Motor neuron (in vitro differentiated cells): ENCODE measurements at places on chromosomes 11 and 22. TPM values are rescaled to one million over a fixed set of nuclear protein-coding genes. Genes with fewer than 3 reads are reported as not detected.

JAM3 gene
- 79.0 and 79.7 TPM in 2 replicates for total RNA-seq

TCN2 gene
- total RNA-seq: 1.1 and 1.8 TPM in 2 replicates

HPX gene
- total RNA-seq: 0.45 and 3.3 TPM in 2 replicates

NLRP10 gene
- total RNA-seq: 0.14 TPM in 1 of 2 replicates, not detected in the other

MPZL2 gene
- 0.80 TPM in 1 of 2 replicates, not detected in the other for total RNA-seq

RAB3IL1 gene
- 12.8 and 15.6 TPM in 2 replicates for total RNA-seq

COMMD9 gene
- 30.3 and 32.7 TPM in 2 replicates for total RNA-seq

GRCh38 chr11:2641623-2642022 lies 58.2 kb downstream of the KCNQ1OT1 start:
- ATAC-seq: no peak

DNA sequence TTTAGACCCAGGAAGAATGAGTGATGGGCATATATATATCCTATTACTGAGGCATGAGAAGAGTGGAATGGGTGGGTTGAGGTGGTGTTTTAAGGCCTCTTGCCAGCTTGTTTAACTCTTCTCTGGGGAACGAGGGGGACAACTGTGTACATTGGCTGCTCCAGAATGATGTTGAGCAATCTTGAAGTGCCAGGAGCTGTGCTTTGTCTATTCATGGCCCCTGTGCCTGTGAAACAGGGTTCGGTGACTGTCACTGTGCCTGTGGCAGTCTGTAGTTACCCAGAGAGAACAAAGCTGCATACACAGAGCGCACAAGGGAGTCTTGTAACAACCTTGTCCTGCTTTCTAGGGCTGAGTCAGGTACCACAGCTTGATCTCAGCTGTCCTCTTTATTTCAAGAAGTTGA lies 11.7 kb downstream of the LIMK2 start:
- ATAC-seq: no peak

GRCh38 chr11:95455228-95455970 lies 224.4 kb upstream of the SESN3 start:
- no peak for ATAC-seq

GRCh38 chr11:3165916-3166267 lies 782 bp upstream of the OSBPL5 start:
- ATAC-seq: no peak

DNA sequence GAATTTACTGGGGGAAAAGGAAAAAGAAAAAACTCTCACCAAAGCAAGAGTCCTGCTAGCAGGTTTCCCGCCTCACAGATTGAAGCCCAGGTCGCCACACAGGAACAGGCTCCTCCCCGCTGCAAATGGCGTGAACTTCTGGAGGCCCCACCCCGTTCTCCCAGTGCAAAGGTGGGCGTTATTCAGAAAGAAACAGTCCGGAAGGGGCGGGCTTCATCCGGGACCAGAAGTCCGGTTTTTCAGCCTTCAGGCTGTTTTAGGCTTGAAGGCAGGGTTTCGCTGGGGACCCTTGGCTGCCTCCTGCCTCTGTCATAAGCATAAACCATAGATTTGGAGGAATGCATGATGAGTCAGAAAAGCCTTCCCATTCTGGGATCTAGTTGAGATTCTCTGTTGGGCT lies 148.3 kb upstream of the POU2AF2 start:
- no peak for ATAC-seq

GRCh38 chr11:95570845-95571244 lies 218.7 kb downstream of the FAM76B start:
- ATAC-seq: no peak

- no peak for ATAC-seq
These were observed 1.2 kb downstream of the TOB2 start for GRCh38 chr22:41445129-41446056.

DNA sequence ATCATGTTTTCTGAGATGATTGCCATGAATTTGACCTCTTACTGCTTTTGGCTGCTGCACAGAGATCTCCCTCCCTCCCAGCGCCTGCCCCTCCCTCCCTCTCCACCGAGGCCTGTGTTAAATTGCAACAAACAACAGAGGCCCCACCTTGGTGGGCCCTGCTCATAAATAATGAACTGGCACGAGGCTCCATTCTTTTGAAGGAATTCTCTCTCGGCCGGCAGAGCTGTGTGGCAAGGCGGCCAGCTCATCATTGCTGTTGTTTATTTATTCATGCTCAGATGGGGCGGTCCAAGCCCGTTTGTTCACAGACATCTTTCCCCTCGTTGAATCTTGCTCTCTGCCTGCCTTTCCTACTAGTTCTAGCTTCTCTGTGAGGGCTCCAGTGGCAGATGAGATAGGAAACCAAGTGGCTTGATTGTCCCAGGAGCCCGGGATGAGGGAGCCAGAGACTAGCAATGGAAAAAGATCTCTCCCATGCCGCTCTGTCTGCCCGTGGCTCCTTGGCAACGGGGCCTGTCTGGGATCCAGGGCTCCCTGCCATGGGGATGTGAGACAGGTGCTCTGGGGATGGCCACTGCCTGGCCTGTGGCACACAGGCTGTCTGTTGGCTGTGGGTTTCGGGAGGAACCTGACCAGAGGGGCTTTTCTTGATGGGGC lies 192.6 kb downstream of the DSCAML1 start:
- ATAC-seq: peak; percentile 58

DNA sequence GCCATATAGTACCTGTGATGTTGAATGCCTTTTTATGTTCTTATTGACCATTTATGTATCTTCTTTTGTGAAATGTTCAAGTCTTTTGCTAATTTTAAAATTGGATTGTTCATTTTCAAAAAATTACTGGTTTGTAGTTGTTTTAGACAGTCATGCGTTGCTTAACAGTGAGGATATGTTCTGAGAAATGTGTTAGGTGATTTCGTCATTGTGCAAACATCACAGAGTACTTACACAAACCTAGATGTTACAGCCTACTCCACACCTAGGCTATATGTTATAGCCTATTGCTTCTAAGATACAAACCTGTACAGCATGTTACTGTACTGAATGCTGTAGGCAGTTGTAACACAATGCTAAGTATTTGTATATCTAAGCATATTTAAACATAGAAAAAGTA lies 32.5 kb downstream of the PDE3B start:
- no peak for ATAC-seq

DNA sequence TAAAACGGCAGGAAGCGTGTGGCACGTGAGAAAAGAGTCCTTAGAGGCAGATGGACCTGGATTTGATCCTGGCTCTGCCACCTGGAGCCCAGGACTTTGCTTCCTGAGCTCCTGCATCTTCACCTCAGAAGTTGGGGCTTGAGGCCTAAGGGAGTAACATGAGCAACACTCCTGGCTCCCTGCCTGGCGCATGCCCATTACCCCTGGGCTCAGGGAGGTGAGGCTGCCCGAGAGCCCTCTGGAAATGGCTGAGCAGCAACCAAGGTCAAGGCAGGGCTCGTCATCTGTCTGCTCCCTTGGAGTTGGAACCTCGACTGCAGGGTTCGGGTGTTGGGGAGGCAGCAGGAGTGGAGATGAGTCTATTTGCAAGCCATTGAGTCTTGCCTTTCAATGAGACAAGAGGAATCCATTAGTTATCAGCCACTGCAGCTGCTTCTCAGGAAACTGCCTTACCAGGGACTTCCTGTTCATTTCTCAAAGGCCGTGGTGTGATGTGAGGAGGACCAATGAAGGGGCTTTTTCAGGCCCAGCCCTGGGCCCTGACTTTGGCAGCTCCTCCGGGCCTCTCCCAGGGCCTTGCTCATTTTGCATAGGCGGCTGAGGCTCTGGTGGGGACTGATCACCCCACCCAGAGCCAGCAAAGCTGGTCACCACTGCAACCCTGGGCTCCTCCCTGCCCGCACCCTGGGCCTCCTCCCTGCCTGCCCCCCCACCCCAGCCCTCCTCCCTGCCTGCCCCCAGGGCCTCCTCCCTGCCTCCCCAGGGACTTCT lies 6.4 kb downstream of the FADS2 start:
- peak; percentile 89 for ATAC-seq

GRCh38 chr22:47038206-47038835 lies 275.9 kb downstream of the TBC1D22A start:
- ATAC-seq: peak; percentile 30

DNA sequence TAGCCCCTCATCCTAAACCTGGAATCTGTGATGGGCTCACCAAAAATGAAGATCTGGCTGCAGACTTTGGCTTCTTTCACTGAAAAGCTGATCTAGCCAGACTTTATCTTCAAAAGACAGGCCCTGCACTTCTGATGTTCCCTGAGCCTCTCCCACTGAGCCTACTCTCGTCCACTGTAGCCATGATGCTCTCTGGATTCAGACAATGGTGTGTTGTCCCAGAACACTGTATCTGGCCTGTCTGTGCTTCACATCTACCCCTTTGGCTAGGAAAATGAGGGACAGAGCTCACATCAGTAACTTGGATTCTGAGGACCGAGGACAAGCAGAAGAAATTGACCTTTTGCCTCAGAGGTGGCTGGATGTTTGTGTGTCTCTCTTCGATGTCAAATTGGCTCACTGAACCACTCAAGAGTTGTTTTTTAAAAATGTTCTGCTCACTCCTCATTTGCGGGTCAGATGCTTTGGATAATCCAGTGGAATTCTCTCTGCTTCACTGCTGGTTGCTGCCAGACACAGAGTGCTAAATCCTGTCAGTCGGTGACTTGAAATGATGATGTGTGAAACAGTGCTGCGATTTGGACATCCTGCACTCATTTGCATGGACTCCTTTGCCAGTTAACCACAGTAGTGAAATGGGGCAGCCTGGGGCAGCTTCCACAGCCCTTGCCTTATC lies 67.5 kb downstream of the ARFGAP2 start:
- ATAC-seq: peak; percentile 41

DNA sequence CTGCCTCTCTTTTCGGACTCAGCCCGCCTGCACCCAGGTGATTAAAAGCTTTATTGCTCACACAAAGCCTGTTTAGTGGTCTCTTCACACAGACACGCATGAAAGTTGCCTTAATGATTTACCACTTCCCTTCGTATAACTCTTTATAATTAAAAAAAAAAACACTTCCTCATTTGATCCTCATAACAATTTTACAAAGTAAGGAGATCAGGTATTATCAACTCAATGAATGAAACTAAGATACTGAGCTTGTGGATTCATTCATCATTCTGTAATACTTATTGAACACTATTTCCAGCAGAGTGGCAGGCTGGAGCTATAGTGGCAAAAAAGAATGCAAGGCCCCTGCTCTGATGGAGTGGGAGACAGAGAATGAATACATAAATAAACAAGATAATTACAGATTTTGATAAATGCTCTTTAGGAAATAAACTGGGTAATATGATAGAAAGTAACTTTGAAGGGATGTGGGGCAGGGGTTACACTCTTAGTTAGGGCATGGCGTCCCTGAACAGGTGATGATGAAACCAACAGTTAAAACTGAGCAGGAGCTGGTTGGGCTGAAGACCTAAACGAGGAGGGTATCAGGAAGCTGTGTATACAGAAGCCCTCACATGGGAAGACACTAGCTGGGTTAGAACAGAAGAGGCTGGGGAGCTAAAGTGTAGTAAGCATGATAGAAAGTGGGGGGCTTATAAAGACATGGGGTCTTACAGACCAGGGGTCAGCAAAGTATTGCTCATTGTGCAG lies 5.4 kb upstream of the CRTAM start:
- no peak for ATAC-seq

- no peak for ATAC-seq
These were observed 106.1 kb downstream of the SLC1A2 start for GRCh38 chr11:35313066-35313759.

GRCh38 chr11:70580036-70580805 lies 181.9 kb downstream of the CTTN start:
- ATAC-seq: no peak

GRCh38 chr11:44770401-44770800 lies 43.6 kb downstream of the TSPAN18 start:
- ATAC-seq: no peak
